ENCODE measurements at places on chromosomes 1 and 21. TPM values are rescaled to one million over a fixed set of nuclear protein-coding genes. Genes with fewer than 3 reads are reported as not detected.

RPE65 gene
- total RNA-seq, result not detected

OR2M3 gene
- total RNA-seq, result not detected

DNA sequence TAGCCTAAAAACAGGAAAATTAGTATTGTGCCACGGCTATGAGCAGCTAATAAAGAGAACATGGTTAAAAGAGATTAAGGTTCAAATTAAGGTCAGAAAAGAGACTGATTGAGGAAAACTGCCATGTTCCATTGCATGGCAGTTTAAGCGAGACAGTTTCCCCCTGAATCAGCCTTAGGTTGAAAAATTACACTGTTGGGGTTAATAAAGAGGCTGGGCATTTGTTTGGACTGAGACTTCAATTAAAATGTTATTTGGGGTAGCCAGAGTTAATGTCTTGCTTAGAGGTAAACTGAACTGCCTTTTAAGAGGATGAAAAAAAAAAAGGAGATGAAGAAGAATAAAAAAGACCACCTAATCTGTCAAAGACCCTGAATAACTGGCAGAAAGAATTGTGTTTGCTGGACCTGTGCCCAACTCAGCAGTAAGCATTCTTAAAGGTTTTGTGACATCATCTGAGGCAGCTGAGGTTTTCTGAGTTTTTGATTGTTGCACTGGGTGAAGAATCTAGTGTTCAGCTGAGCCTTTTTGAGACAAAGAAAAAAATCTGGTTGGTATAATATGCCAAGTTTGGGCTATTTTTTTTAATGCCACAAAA is 17.7 kb upstream of the PROX1 start:
- DNase-seq, result no peak

DNA sequence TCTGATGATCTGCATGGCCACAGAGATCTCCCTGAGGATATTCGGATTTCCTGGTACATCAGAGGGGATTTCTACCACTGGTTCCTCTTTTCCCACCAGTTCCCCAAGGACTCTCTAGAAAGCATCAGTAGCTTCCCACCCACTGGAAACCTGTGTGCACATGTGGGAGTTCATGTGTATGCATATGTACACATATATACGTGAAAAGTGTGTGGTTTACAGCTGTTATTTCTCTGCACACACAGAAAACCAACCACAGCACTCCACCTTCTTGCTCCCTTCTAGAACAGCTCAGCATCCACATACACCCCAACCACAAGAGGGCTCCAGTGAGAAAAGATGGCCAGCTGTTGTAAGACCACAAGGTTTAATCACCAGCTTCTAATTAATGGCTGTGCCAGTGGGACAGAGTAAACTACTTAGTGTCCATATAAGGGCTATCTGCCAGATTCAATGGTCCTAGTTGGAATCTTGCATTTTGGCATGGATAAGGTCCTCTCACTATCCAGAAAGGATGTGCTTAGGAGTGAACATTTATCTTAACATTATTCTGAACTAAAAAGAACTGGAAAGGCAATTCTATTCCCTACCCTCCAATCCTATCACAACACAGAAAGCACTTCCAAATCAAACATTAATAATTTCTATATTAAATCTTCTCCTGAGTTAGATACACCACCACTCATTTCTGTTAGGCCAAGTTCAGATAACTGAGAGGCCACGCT is 24.1 kb downstream of the GPR3 start:
- DNase-seq, result peak; percentile 72

DNA sequence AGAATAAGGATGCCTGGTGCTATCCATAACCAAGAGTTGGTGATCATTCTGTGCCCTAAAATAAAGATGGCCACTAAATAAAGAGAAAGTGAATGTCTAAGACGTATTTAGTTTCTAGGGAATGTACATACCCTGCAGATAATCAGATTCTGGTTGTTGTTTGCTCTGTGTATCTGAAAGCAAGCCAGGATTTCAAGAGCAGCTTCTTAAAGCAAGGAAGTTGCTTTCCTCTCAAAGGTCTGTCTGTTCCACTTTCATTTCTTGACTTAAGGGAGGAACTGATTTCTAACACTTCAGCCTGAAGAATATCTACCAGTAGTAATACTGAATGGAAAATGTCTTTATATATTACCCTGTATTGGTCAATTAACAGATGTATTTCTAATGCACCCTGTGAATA is 88.8 kb downstream of the KIF1B start:
- no peak for DNase-seq

- DNase-seq, result no peak
Observed at GRCh38 chr21:27596196-27596595, 629.3 kb upstream of the ADAMTS5 start.

GRCh38 chr1:22629886-22630285 is 6.5 kb upstream of the C1QA start:
- no peak for DNase-seq

DNA sequence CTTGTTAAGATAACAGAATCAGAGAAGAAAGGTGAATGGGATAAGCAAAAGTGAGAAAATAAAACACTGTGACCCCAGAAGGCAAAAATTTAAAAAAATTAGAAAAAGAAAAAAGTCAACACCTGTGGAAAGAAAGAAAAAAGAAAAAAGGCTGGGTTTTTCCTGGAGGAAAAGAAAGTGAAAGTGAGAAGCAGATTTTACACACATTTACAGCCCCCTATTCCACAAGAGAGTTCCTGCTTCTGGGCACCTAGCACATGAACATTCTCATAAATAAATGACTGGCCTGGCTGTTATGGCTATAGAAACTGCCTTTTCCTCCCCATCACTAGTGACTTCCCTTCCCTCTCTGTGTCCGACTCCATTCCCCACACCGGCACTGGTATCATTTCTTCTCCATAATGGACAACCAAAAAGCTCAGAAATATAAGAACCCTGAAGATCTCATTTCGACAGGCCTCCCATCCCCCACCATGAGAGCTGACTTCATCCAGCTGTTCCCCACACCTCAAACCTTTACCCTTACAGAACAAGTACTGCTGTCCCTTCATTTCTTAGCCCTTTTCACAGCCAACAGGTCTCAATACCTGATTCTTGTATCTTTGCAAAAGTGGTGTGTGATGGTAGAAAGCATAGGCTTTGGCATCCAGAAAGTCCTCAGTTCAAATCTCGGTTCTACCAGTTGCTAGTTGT is 12.6 kb downstream of the MTF1 start:
- peak; percentile 27 for DNase-seq

- no peak for DNase-seq
Observed at GRCh38 chr1:31072304-31072746, 6.8 kb upstream of the PUM1 start.

- DNase-seq, result no peak
Observed at GRCh38 chr1:209627027-209627731, 25.0 kb downstream of the LAMB3 start.

DNA sequence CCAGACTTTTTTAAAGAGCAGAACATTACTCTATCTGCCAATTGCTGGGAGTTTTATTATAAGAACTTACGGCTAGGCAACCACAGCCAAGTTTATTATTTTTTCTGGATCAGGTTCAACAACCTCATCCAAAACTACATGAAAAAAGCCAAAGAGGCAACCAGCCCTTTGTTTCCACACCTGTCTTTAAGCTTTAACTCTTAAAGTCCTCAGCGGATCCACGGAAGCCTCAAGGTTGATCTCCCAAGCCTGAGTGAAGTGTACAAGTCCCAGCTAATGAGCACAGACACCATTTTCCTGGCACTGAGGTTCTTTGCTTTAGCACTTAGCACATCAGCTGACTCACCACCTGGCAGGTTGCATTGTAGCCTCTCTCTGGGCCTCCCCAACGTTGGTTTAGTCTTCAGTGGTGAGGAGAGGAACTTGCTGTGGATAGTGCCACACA is 143.1 kb downstream of the TGFBR3 start:
- DNase-seq, result peak; percentile 54

DNA sequence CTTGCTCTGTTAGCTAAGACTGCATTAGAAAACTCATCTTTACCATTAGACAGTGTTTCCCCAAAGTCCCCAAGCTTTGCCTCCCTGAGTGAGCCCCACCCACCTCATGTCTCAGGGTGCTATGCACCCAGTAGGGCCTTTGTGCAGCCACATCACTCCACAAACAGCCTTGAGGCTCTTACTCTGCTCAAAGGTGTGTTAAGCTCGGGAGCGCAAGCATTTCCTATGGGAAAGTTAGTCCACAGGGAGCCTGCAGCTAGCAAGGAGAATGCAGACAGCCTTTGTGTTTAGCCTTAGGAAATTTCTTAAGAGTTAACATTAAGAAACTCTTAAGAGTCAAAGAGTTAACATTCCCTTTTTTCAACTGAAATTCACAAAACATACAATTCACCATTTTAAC is 278.8 kb downstream of the AJAP1 start:
- no peak for DNase-seq

GRCh38 chr1:98849969-98850636 is 154.6 kb downstream of the PLPPR5 start:
- DNase-seq, result no peak

GRCh38 chr1:172719066-172719627 is 60.2 kb downstream of the FASLG start:
- DNase-seq, result no peak

Data from activated naive CD4-positive, alpha-beta T cell treated with anti-CD3 and anti-CD28 coated beads for 36 hours (primary cell).